Activated CD4-positive, CD25-positive, alpha-beta regulatory T cell treated with anti-CD3 and anti-CD28 coated beads, Interleukin-2, amount 50 U/mL, for 72 hours (primary cell): ENCODE measurements at places on chromosomes 6 and 20.

DNA sequence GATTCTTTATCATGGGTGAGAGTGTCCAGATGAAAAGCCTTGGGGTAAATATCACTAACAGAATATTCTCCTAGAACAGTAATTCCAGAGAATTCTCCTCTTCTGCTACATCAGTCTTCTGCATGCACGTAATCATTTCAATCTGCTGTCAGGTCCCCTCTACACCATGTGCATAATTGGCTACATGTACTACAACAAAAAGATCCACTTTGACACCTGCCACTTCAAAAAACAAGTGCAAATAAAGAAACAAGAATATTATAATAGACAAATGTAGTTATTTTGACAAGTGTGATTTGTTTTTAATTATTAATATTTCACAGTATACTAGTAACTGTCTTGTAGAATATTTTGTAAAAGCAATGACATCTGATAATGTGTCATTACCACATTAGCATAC, 154.2 kb downstream of the SAMD5 start:
- no peak for DNase-seq

GRCh38 chr6:129920103-129920798, 59.1 kb upstream of the TMEM244 start:
- no peak for DNase-seq

- no peak for DNase-seq
Observed at GRCh38 chr6:158640519-158640918, 4.0 kb downstream of the DYNLT1 start.

- DNase-seq: peak; percentile 48
Observed at GRCh38 chr6:111721753-111722154, 116.1 kb upstream of the TRAF3IP2 start.

- DNase-seq: no peak
Observed at GRCh38 chr20:41570557-41570956, 47.6 kb downstream of the CHD6 start.

GRCh38 chr6:107691062-107691751, 132.9 kb downstream of the SCML4 start:
- no peak for DNase-seq

DNA sequence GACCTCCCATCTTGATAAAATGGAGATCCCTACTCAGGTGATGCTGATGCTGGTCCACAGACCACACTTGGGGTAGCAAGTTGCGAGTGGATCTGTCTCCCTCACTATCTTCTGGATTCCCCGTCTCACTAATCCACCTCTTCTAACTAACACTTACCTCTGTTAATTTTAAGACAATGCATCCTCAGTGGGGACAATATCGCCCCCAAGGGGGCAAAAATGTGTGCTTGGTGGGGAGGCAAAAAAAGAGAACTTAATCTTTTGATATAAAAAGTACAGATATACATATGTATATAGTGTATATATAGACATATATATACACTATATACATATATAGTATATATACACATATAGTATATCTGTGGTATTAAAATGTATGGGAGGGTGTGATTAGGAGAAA, 4.3 kb downstream of the LRFN2 start:
- no peak for DNase-seq

GRCh38 chr6:56580271-56580670, 62.4 kb downstream of the DST start:
- no peak for DNase-seq

- no peak for DNase-seq
Observed at GRCh38 chr6:87200469-87201175, 45.3 kb downstream of the ZNF292 start.

GRCh38 chr6:31712296-31712695, 2.9 kb upstream of the LY6G6D start:
- DNase-seq: no peak

DNA sequence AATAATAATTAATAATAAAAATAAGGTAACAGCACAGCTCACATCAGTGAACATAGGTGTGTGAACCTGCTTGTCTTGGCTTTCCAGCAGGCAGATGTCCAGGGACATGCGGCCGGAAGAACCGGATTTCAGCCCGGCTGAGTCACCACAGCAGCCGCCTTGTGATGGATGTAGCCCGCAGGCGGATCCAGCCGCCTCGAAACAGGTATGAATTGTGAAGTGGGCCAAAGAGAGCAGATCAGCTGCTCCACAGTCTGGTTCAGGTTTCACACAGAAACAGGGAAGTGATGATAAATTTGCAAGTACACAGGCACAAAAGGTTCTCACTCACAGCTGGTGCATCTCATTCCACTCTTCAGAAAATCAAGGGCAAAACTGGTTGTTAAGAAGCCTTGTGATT, 55.1 kb downstream of the ID4 start:
- no peak for DNase-seq

DNA sequence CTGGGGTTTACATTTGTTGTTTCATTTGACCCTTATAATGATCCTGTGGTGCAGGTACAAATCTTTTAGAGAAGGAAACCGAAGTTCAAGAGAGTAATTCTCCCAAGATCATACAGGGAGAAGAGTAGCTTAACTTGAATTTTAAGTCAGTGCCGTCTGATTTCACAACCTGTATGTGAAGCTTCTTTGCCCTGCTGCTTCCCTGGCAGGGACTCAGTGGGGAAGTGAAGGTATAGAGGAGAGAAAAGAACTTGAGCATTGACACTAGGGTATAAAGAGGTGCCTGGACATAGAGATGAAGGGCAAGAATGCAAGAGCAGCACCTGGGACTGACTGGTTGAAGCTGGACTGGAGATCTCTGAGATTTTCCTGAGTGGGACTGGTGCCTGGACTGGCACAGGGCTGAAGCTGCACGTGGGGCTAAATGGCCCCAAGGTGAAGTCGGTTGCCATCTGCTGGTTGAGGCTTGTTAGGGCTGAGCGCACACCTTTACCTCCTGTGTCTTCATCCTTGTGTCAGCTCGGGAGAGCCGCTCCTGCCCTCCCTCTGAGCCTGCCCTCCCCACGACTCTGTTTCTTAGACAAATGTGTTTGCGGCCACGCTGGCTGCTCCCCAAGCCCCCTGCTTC, 41.8 kb downstream of the FARS2 start:
- peak; percentile 54 for DNase-seq

DNA sequence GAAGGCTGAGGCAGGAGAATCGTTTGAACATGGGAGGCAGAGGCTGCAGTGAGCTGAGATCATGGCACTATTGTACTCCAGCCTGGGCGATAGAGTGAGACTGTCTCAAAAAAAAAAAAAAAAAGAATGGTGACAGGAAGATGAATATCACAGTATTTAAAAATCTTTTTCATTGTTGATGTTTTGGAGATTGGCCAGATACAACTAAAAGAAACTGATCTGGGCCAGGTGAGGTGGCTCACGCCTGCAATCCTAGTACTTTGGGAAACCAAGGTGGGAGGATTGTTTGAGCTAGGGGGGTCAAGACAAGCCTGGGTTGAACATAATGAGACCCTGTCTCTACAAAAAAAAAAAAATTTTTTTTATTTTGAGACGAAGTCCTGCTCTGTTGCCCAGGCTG, 52.1 kb downstream of the TRAF3IP2 start:
- no peak for DNase-seq

GRCh38 chr6:12967686-12968085, 251.1 kb downstream of the PHACTR1 start:
- DNase-seq: no peak

DNA sequence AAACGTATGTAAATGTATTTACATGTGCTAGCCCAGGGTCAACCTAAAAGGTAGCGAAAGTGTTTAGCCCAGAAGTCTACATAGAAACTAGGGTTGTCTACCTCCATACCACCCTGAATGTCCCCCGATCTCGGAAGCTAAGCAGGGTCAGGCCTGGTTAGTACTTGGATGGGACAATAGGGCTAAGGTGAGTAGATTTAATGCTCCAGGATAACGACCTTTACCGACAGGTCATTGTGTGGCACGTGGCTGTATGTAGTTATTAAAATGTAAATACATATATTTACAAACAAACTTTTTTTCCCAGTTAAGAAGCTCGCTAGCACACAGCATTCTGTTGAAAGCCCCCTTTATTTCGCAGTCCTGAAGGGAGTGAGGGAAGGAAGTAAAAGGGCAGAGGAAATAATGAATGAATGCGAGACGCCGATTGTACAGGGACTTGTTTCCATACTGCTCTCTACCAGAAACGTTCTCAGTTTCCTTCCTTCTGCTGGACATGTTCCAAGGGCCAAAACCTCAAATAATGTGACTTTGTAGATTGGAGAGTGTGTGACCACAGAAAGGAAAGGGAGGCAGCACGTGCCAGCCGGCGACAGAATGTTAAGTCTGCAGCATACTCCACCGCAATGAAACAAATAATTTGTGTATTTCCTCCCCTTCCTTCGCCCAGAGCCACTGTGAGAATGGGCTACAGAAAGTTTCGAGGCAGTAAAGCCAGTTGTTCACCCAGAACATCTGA, 612 bp downstream of the ADAT2 start:
- peak; percentile 46 for DNase-seq

- no peak for DNase-seq
Observed at GRCh38 chr6:3885262-3886036, 36.3 kb downstream of the FAM50B start.

GRCh38 chr20:46757135-46757534, 47.7 kb downstream of the SLC2A10 start:
- DNase-seq: no peak

DNA sequence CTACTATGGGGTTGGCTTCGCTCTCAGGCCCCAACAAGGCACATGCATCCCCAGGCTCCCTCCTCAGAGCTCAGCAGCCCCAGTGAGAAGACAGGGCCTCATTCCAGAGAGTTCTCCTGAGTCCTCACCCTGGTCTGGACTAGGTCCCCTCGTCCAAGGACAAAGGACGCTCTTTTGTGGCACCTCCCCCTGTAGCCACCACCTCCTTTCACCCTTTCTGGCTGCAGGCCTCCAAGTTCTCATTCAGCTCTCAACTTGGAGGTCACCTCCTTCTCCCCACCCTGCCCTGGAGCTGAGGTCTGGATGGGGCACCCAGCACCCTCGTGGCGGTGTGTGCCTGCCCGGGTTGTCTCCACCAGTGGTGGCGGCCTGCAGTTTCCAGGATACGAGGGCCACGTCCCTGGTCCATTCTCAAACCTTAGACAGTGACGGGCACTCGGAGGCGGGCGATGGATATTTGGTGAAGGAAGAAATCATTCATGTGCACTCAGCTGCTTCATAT, 2.5 kb downstream of the UNC93A start:
- DNase-seq: no peak

- DNase-seq: no peak
Observed at GRCh38 chr6:43092635-43093034, 16.5 kb downstream of the PTK7 start.

- no peak for DNase-seq
Observed at GRCh38 chr20:12130781-12131180, 213.1 kb downstream of the BTBD3 start.

GRCh38 chr6:147046141-147046877, 157.9 kb upstream of the STXBP5 start:
- no peak for DNase-seq

DNA sequence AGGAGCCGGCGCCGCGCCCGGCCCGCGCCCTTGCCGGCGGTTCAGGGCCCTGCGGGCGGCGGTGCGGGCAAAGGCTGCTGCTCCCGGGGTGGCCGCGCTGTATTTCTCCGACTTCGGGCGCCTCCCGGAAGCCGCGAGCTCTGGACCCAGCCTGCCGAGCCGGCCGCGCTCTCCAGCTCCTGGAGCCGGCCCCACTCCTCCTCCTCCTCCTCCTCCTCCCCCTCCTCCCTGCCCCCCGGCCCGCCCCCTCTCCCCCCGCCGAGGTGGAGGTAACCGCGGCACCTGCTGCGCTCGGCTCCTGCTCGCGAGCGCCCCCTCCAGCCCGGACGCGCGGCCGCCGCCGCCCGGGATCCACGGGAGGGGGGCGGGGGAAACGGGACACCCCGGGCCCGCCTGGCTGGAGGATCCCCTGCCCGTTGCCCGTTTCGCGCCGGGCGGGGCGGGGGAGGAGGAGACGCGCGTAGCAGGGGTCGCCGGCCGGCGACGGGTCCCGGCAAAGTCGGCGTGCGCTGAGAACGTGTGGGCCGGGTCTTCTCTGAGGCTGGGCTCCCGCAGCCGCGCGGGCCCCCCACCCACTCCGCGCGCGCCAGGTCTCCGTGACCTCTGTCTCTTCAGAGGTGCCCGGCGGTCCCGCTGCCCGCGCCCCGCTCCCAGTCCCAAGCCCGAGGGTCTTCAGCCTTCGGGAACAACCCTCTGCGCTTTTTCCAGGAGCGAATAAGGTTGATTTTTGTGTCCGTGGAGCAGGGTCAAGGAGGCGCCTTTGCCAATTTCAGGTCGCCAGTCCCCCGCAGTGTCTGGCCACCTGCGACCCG, at the start of gene SLC22A23:
Gene SLC22A23 (minus strand): TSS at position 153 of the 812 bp plus-strand sequence. CDS start 491 bp downstream, outside the sequence.
- DNase-seq: peak; percentile 65

DNA sequence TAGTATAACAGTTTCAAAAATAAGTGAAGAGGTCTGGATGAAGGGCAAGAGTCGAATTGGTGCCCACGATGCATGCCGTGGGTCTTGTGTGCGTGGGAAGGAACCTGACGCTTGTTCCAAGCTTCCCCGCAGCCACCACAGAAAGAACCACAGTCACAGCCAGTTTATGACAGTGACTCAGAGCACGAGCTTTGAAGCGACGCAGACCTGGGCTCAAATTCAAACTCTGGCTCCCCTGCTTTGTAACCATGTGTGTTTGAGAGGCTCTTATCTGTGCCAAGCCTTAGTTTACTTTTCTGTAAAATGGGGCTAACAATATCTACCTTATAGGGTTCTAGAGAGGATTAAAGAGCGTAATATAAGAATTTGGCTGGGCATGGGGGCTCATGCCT, 65.5 kb downstream of the SYNJ2 start:
- peak; percentile 57 for DNase-seq

GRCh38 chr6:139149383-139149782, 14.5 kb downstream of the HECA start:
- DNase-seq: no peak
